ENCODE measurements at places on chromosomes 2 and 18.

DNA sequence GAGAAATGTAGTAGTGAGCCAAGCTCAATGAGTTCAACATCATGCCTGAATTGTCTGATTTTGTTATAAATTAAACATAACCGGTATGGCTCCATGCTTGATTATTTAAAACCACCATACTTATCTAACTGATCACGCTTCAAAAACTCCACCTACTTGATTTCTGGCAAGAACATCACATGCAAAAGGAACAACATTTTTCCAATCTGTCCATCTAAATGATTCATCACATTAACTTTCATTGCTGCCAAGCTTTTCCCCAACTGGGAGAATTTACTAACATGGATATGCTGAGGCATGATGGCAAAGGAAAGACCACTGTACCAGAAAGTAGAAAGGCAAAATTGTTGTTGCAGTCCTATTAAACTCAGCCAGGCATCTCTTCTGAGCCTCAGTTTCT is 286.8 kb downstream of the TRIB2 start:
- no peak for DNase-seq

GRCh38 chr18:34028324-34028723 is 196.4 kb downstream of the NOL4 start:
- no peak for DNase-seq

DNA sequence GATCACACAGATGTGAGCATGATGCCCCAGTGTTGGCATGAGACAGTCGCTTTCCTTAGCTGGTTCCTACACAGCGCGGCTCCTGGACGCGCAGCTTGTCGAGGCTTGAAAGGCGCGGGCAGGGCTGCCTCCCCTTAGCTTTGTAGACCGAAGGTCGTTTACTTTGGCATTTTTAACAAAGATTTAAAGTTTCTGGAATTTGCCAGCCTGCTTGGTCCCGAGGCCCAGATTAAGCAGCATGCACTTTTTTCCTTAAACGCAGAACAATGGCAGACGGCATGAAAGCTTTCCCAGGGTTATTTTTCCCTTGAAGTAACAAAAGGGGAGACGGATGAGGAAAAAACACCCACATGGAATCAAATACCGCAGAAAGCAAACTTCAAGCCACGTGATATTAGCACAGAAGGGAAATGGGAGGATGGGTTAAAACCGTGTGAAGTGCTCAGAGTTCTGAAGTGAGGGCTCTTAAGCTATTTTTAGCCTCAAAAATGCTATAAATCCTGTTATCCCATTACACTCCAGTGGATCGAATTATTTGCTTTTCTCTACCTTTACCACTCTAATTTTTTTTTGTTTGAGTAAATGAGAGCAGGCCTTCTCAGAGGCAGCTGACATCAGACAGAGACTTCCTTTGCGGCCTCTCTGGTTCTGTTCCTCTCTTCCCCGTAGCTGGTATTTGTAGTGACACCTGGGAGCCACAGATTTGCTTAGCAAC is 55.7 kb downstream of the NPAS2 start:
- DNase-seq, result no peak

DNA sequence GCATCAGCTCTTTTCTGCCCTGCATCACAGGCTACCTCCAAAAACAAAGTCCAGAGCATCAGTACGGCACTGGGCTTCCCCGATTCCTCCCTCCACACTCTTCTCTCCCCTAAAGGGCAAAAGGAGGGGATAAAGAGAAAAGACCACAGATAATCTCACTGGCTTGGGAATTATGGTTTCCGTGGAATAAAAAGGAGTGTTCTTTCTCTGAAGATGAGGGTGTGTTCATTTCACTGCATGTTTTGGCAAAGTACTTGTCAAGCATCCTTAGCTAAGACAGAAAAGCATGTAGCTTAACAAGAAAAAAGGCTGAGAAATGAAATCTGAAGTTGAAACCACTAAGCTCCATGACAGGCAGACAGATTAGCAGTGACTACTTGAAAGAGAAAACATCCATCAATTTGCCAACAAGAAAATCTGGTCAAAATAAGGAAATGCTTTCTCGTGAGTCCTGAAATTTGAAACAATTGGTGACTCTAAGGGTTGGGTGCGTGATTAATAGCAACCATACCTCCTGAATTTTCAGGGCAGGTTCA is 20.6 kb upstream of the DSG3 start:
- no peak for DNase-seq

DNA sequence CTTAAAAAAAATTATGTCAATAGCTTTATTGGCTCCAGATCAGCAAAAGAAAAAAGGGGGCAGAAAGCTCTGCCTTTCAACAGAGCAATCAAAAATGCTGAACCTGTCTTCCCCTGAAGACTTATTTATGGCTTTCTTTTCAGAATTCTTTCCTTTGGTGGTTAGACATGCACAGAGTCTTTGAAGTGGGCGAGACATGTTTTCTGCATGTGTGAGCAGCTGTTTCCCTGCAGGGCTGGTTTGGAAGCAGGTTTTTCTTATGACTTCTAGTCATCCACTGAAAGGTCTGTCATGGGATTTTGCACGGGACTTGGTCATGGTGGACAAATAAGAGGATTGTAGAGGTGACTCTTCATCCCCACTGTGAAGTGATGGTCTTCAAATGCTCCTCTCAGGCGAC is 160.3 kb downstream of the VAPA start:
- no peak for DNase-seq

GRCh38 chr2:144234542-144234871 is 285.4 kb downstream of the ZEB2 start:
- DNase-seq, result no peak

DNA sequence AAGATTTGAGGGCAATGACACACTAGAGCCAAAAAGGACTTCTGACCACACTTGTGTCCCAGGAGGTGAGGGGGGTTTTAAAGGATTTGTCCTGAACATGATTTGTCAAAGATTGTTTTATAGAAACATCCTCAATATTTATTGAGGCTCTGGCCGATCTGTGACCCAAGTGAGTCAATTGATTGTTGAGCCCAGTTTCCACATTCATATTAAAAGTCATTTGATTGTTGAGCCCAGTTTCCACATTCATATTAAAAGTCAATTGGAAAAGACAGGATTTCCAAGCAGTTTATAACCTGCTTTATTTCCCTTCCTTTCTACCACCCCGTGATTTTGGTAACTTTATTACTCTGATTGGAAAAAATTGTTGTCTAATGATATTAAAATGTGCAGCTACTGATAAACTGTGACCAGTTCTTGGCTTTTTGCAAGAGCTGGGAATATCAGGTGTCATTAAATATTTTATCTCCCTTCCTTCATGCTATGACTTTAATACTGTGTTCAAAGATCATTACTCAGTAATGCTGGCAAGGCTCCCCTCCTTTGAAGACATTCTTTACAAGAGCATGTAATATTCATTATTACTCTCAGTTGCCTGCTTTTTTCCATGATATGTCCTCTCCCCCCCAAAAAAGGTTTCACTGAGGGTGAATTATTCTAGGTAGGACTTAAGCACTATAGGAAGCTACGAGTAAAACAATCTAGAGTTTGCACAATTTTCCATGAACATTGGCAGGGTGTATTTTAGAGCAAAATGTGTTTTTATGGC is 75.3 kb downstream of the HRH4 start:
- no peak for DNase-seq

DNA sequence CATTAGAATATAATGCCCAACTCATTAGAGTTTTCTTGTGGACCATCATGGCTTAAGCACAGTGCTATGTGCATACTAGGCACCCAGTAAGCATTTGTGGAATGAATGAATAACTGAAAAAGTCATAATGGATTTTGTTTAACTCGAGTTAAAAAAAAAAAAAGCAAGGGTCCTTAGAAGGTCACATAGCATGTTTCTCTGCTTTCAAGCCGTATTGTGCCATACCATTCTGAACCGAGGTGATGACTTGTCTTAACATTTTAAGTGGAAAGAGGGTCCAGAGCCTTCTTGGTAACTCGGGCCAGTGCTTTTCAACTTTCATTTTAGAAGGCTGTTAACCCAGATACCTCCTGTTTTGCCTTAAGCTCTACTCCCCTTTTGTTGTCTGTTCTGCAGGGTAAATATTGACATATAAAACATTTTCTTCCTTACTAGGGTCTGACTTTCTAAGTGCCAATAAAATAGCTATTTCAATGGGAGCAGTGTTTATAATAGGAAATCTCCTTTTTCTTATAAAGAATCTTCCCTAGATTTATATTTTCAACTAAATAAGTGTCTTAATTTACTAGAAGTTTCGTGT is 787 bp upstream of the ADGRF3 start:
- DNase-seq, result no peak

DNA sequence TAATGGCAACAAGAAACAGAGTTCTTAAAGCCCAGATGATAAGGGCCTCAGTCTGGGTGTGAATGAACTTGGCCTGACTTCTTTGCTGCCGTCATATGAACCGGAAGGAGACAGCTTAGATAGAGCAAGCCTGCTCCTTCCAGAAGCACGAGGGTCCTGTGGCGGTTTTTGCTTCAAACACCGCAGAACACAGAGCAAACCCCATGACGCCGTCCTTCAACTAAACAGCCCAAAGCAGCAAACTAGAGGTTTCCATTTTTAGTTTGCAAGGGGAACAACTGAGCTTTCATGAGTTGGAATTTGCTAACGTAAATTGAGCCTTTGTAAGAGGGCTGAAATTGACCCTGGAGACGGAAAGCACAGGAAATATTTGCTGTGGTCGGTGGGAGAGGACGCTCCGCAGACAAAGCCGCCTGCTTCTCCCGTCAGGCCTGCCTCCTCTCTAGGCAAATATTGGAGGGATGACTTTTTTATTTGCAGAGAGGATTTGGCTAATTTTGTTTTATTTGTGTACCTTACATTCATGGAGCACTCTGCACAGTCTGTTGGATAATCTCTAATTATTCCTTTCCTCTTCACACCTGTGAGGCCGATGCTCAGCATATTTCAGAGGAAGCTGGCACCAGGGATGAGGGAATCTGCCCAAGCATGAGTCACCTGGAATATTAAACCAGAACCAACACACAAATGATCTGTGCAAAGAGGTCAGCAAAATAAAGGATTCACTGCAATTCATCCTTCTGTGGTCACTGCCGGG is 134.0 kb upstream of the NCK2 start:
- no peak for DNase-seq

DNA sequence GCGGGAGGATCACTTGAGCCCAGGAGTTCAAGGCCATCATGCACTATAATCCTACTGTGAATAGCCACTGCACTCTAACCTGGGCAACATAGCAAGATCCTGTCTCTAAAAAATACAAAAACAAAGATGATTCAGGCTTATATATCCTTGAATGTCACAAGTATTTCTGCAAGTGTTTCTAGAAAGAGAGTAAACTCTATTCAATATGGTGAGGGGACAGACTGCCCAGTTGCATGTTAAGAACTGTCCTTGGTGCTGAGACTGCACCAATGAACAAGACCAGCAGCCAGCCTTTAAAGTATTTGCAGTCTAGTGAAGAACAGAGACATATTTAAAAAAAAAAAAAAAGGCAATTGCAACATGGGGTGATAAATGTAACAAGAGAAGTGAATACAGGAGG is 16.4 kb downstream of the MAP3K19 start:
- no peak for DNase-seq

DNA sequence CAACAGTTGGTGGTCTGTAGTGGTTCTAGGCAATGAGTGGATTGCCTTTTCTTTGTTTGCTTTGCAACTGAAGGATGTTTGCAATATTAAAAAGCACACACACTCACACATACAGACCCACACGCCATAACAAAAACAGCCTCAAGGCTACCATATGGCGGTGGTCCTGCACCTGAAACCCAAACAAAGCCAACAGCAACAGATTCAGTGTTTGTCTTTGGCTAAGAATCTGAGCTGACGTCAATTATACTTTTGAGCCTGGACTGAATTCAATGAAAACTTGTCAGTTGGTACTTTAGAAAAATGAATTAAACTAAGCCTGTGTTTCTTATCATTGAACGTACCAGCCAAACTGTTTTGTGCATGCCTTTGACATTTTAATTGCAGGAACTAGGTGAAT is 65.0 kb upstream of the NYAP2 start:
- no peak for DNase-seq

DNA sequence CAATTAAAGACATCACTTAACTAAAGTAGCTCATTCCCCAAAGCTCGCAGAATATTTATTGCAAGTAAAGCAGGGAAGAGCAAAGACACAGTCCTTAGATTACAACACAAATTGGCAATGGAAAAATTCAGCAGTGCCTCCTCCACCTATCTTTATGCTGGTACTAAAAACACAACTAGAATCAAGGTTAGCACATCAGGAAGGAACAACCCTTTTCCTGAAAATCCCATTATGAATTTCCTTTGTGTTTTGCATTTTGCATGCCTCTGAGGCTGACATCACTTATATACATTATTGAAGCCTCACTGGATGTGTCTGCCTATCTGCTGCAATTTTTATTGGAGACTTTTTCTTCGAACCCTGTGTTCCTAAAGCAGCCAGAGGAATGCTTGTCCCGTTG is 193.8 kb upstream of the STK17B start:
- DNase-seq, result no peak

DNA sequence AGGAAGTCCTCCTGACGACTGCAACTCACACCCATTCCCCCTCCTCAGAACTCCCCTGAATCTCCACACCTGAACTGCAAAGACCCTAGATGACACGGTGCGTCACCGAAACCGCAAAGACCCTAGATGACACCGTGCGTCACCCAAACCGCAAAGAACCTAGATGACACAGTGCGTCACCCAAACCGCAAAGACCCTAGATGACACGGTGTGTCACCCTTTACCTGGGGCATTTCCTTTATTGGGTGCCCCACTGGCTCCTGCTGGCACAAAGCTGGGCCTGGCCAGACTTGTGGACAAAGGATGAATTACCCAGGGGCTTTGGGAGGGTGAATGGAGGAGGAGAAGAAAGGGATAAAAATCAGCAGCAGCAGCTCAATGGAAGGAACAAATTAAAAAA is 123.8 kb downstream of the CELF4 start:
- no peak for DNase-seq

GRCh38 chr2:45857275-45857609 is 205.8 kb downstream of the PRKCE start:
- DNase-seq, result no peak

- DNase-seq, result no peak
Observed at GRCh38 chr2:86232910-86233309, 33.7 kb downstream of the MRPL35 start.

GRCh38 chr18:37426586-37426985 is 139.0 kb downstream of the CELF4 start:
- DNase-seq, result no peak

DNA sequence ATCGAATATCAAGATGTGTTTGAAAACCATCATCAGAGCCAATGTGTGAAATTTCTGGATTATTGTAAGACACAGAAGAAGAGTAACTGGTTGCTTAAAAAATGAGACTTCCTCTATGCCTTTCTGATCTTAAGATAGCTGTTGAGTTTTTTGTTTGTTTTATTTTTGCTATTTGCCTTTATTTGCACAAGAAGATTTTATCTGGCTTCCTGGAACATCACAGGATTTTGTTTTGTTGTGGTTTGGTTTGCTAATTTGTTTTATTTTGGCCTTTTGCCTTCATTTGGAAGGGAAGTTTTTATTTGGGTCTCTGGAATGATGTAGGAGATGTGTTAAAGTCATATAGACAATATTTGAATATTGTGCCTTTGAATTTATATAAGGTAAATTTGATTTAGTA is 3.9 kb upstream of the CYTIP start:
- DNase-seq, result no peak

DNA sequence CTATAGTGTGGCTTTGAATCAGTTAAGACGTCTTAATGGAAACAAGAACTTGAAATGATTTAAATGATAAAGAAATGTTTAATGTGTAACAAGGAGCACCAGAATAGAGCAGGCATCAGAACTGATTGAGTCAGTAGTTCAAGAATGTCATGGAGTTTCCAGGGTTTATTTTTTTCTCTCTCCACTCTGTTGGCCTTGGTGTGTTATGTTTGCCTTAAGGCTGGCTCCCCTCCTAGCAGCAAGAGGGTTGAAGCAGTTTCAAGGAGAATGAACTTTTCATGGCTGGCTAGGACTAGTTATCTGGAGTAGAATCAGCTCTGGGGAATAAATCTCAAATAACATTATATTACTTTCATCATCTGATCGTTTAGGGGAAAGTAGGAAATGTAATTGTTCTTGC is 13.4 kb upstream of the GLS start:
- no peak for DNase-seq
